ENCODE measurements at places on chromosomes 5 and 9.

DNA sequence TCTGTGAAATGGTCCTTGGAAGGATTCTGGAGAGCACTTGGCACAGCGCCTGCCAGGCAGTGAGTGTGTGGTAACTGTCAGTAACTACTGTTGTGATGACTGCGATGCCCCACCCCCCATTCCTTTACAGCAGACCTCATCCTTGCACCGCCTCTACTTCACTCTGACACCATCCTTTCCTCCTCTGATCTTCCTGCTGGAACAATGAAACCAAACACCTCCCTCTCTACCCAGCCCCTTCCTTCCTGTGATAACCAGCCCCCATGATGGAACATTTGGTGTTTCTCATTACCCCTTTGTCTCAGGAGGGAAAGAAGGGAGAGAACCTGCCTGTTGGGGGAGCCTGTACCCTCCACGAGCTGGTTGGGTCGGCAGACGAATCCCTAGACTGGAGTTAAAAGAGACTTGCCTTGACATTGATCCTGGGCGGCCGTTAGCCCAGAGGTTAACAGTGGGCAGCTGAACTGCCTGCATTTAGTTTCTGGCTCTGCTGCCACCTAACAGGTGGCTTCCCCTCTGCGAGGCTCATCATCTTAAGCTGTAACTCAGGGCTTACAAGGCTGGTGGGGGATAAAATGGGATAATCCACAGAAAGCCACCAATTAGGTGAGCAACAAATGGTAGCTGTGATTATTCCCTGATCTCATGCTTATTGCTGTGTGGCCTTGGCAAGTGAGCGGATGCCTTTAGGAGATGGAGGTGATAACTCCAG lies 34.2 kb upstream of the GRPEL2 start:
- DNase-seq = peak; percentile 47

- DNase-seq = peak; percentile 69
Measured at GRCh38 chr5:177489119-177489716, 8.2 kb downstream of the PDLIM7 start.

DNA sequence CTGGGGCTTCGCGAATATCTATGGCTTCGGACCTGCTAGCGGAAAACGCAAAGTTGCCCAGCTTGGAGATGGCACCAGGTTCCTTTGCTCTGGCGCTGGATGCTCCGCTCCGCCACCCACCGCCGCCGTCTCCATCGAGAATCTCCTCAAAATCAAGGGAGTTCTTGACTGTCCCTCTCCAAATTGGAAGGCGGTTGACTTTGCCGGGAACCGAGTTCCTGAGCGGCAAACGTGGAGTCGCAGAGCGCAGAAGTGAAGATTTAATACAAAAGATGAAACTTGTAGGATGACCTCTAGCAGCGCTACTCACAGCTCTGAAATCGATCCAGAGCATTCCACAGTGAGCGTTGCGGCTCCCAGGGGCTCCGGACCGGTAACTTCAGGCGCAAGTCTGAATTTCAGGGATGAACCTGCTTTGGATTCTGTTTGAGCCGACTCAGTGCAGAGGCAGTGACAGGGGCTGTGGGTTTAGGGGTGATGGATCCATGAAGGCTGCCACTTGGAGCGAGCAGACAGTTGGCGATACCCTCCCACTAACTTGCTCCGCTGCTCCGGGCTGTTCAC lies 1641.5 kb upstream of the C9orf72 start:
- peak; percentile 43 for DNase-seq

DNA sequence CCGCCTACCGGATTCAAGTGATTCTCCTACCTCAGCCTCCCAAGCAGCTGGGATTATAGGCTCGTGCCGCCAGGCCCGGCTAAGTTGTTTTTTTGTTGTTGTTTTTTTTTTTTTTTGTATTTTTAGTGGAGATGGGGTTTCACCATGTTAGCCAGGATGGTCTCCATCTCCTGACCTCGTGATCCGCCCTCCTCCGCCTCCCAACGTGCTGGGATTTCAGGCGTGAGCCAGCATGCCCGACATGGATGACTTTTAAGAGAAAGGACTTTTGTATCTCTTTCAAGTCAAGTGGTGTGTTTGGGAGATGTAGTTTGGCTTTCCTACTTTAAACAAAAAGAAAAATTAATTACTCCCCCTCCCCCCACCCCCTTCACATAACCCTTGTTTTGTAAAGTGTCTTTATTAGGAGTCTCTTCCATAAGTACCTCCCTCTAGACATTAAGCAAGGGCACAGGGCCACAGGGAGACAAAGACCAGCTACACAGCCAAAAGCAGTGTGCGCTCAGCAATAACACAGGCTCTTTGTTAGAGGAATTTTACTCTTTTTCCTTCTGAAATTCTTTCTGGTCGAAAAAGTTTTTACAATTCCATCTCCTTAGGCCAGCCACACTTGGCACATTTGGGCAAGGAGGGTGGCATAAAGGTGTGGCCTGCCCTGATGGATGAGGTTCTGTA lies 31.2 kb downstream of the JAKMIP2 start:
- DNase-seq = no peak

GRCh38 chr9:37005517-37006140 lies 28.4 kb downstream of the PAX5 start:
- no peak for DNase-seq

DNA sequence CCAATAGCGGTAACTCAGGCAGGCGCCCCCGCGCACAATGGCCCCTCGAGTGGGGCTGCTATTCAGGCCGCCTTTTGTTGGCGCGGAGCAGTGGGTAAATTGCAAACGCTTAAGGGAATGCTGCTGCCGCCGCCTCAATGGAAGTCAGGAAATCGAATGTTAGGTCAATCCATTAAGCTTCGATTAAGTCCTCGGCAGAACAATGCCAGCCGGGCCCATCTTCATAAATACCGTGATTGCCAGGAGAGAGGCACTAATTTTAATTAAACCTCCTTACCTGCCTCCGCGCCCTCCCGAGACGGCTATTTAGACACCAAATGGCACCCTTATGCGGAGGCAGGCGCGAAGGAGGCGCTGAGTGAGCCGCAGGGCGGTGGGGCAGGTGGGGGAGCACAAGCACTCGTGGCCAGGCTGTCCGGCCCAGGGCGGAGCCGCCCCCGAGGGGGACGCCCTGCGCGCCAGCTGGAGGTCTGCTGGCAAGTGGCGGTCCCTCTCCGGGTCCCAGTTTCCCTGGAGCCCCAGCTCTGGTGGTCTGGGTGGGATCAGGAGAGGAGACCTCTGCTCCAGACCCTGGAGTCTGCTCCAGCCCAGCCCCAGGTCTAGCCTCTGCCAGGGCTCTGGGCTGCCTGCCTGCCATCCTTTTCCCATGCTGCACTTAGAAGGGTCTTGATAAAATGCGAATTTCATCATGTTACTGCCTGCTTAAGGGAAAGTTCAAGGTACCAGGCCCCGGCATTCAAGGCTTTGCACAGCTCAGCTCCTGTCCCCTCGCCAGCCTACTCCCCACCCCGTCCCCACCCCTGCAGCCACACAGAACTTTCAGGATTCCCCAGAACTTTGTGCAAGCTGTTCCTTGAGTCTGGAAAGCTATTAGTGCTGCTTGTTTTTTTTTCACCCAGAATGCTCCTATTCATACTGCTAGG lies 19.7 kb downstream of the NR5A1 start:
- no peak for DNase-seq
